ENCODE measurements at places on chromosomes 4 and X.
A peak's percentile ranks its signal among the peaks of the same experiment; 100 is the strongest.

- DNase-seq, result no peak
These were observed 162.8 kb downstream of the GABRB1 start for GRCh38 chr4:47194036-47194737.

DNA sequence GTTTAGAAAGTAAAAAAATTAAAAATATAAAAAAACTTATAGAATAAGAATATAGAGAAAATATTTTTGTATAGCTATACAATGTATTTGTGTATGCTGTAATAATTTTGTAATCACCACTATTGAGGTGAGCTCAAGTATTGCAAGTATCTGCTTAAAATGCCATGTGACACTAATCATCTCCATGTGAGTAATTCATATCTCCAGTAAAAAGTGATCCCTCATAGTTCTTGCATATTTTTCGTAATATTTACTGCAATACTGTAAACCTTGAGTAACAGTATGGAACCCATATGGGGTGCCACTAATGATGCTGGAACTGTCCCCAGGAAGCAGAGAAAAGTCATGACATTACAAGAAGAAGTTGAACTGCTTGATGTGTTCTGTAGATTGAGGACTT is 43.2 kb upstream of the HUWE1 start:
- DNase-seq, result no peak

GRCh38 chrX:65920620-65921019 is 119.3 kb downstream of the VSIG4 start:
- no peak for DNase-seq

GRCh38 chrX:70552130-70552704 is 107.6 kb downstream of the DLG3 start:
- no peak for DNase-seq

- no peak for DNase-seq
These were observed 119.6 kb downstream of the PAPSS1 start for GRCh38 chr4:107600436-107600835.

DNA sequence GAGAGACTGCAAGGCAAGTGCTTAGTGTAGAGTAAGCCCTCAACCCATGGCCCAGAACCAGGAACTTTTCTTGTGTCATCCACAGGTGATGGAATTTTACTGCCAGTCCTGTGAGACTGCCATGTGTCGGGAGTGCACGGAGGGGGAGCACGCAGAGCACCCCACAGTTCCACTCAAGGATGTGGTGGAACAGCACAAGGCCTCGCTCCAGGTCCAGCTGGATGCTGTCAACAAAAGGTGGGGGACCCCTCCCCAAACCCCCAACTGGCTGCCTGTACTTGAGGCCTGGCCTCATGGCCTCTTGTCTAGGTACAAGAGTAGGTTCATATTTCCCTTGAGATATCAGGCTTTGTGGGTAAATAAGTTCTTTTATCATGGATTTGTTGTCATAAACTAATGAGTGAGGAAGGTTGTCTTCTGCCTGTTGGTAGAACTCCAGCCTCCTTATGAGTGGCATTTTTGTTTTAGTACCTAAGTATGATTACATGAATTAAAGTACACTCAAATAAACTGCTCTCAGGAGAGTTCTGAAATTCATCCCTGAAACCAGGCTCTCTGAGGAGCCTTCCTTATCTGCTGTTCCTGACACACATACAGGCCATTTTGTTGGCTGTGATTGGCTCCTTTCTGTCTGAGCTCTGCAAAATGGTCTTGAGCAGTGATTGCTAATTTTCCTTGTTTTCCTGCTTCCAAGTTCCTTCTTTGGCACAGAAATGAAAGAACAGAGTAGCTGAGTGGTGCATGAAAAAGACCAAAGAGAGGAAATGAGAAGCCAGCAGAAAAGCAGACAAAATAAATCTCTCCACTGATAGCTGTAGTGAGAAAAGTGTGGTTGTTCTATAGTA is 51.4 kb upstream of the MND1 start:
- no peak for DNase-seq

GRCh38 chrX:55480390-55481062 is 9.1 kb downstream of the USP51 start:
- no peak for DNase-seq

DNA sequence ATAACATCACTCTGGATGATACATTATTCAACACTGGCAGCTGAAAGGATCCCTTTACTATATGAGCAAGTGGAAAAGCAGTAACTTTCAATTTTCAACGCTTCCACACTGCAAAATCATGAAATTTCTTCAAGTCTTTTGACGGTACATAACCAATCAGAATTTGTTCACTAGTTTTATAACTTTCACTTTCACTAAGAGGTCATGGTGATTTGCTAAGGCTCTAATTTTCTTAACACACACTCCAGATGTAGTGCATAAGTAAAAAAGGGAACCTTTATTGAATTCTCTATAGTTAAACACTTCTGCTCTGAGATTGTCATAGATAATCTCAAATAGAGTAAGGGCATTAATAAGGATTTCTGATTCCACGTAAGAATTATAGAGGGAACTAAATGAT is 4.1 kb downstream of the ARMCX2 start:
- DNase-seq, result peak; percentile 0

DNA sequence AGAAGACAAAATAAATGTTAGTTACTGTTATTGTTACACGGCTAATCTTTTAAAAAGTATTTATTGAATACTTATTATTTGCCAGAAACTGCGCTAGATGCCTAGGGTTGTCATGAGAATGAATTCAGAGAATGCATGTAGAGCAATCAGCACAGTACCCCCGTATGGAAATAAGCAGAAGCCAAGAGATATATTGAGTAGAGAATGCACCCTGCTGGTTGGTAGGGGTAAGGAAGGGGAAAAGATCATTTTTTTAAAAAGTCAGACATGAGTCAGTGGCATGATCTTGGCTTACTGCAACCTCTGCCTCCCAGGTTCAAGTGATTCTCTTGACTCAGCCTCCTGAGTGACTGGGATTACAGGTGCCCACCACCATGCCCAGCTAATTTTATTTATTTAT is 13.1 kb upstream of the DRP2 start:
- peak; percentile 2 for DNase-seq

DNA sequence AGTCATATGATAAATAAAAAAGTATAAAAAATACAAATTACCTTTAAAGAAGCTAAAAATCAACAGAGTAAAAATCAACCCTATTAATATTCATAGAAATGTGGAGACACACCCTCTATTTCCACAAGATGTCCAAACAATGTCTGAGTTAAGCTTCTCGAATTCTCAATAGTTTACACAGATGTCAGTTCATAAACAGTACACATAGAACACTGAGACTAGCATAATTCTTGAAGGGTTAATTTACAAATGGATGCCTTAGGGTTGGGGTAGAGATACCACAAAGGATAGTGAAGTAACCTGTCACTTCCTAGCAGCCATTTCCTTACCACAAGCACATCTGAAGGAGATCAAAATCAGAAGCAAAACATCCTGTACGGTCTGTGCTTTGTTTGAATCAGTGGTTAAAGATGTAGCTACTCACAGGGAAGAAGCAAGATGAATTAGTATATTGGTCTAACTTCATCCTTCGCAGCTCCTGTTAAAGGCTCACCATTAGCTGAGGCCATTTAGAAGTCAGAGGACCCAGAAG is 2393.9 kb downstream of the ARAP2 start:
- no peak for DNase-seq

- DNase-seq, result no peak
These were observed 176.1 kb downstream of the DCAF12L1 start for GRCh38 chrX:126376465-126376864.

GRCh38 chr4:173515458-173515857 is 14.6 kb downstream of the HAND2 start:
- DNase-seq, result no peak

DNA sequence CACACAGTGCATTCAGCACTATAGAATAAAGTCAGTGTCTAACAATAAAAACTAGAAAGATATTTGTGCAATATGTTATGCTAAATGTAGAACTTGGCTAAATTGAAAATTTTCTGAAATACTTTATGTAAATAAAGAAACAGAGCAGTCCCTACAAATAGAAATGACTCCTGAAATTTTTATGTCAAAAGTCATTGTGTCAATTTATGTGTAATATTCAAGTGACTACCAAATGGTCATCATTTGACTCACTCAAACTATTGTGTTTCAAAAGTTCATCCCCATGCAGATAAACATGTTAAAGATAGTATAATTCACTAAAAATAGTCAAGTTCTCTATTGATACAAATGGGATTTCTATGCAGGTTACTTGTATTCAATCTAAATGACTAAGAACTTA is 17.9 kb downstream of the LRBA start:
- no peak for DNase-seq

- no peak for DNase-seq
These were observed 182.0 kb downstream of the RASL11B start for GRCh38 chr4:53043891-53044650.

DNA sequence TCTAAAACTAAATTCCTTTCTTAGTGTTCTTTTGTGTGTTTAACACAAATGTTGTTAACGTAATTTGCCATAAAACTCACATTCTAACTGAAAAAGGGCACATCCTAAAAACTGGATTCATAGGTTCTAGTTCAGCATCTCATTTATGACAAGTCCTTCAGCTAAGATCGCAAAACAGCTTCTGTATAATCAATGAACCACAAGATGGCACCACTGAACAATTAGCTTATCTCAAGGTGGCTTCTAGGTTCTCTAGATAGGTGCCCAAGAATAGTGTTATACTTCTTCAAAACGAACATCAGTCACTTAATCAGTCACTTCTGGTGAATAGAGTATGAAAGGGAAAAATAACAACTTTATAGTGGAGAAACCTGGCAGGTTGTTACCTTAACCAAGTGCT is 54.3 kb downstream of the NRK start:
- no peak for DNase-seq

DNA sequence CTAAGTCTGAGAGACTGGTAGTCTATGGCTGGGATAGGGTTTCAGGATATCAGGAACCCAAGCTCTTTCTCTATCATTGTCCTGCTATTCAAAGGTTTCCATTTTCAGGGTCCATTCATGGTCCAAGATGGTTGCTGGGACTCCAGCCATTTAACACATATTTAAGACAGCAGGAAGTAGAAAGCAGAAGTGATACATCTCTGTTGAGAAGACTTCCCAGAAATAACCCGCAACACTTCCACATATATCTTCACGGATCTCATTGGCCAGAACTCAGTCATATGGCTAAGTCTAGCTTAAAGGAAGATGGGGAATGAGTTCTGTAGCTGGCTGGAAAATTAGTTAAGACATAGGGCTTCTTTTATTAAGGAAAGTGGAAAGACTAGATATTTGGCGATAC is 23.8 kb downstream of the CTSO start:
- DNase-seq, result no peak

DNA sequence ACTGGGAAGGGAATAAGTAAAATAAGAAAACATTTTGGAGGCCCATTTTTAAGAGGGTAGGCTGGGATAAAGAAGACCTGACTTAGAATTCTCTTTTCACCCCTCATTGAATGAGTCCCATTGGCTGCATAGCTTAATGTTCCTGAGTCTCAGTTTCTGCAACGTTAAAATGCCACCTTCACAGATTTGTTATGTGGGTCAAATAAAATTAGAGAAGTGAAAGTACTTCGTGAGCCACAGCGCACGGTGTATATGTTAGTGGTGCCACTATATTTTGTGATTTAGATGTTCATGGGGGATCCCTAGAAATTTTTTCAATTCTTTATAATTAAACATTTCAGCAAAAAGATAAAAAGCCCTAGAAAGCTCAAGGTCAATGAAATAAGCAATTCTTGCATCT is 109.2 kb upstream of the HS3ST1 start:
- DNase-seq, result no peak

DNA sequence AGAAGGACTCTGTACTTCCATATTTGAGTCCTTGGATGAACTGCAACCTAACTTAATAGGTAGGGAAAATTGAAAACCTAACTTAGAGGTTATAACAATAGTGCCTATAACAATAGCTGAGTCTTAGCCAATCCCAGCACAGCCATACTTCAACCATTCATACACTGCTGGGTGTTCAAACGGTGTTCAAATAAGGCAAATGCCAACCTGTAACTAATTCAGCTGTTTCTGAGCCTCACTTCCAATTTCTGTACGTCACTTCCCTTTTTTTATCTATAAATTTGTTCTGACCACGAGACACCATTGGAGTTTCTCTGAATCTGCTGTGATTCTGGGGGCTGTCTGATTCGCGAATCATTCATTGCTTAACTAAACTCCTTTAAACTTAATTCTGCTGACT is 9.6 kb upstream of the GRSF1 start:
- no peak for DNase-seq

GRCh38 chr4:182843808-182844325 is 73.3 kb downstream of the DCTD start:
- DNase-seq, result no peak

DNA sequence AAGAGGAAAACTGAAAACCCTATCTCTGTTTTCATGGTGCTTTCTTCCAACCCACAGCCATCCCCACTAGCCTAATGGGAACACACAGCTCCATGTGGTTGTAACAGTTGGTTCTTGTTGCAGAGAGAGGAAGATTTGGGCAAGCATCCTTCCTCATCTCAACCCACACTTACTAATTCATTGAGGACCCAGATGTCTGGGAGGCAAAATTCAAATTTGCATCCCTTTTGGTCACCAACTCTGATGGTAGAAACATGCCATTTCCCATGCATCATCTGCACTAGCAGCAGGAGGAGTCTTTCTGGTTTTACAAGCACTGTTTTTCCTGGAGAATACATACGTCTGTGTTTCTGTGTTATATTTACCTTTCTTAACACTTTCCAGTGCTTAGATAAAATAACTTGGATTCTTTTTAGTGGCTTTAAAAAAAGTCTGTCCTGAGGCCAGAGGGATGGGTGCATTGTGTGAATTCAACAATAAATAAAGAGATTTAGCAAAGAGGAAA is 301.0 kb downstream of the KCTD8 start:
- DNase-seq, result no peak

GRCh38 chr4:98565681-98566301 is 92.6 kb downstream of the TSPAN5 start:
- no peak for DNase-seq

Data from CD4-positive, alpha-beta T cell treated with Interleukin-2 at 100 ng/mL for 4 hours (primary cell).